HepG2 (cell line): ENCODE measurements at places on chromosomes 5 and 9.
A peak's percentile ranks its signal among the peaks of the same experiment; 100 is the strongest.

GRCh38 chr5:37111426-37112382 lies 137.5 kb downstream of the CPLANE1 start:
- H3K4me3 ChIP-seq, result no peak overlapping the region
- DNase-seq, result no peak
- H3K27ac ChIP-seq, result no peak overlapping the region
- no peaks in the 10 kb centered on the region for H3K27me3 ChIP-seq

GRCh38 chr5:107570805-107571531 lies 99.8 kb downstream of the EFNA5 start:
- H3K4me3 ChIP-seq, result no peak overlapping the region
- peaks cover 18% of the 10 kb centered on the region for H3K4me1 ChIP-seq
- no peaks in the 10 kb centered on the region; the same call in 2 of the 3 replicates for H3K27me3 ChIP-seq
- DNase-seq, result peak; percentile 2

GRCh38 chr9:8725635-8726034 lies 926.1 kb upstream of the DMAC1 start:
- no peak overlapping the region for H3K27ac ChIP-seq
- no peaks in the 10 kb centered on the region for H3K4me1 ChIP-seq

DNA sequence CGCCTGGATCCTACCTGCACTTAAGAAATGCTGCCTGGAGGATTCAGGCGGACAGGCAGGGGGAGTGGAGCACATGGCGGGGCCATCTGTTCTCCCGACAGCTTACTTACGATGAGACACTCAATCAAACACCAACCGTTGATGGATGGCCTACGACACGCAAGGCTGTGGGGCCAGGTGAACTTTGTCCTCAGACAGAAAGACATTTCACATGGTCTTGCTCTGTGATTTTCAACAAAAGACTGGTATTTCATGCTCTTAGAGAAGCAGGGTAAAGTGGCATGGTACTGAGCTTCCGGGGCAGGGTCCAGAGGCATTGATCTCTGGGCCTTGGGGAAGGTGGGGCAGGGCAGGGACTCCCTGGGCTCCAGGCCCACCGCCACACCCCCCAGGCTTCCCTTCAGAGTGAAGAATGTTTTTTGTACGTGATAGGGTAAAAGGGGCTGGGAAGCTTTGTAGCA lies 9.1 kb upstream of the OLFM1 start:
- no peak overlapping the region for H3K27ac ChIP-seq
- H3K36me3 ChIP-seq, result no peaks in the 10 kb centered on the region
- no peak overlapping the region for H3K4me3 ChIP-seq
- peaks cover 72% of the 10 kb centered on the region for H3K27me3 ChIP-seq

DNA sequence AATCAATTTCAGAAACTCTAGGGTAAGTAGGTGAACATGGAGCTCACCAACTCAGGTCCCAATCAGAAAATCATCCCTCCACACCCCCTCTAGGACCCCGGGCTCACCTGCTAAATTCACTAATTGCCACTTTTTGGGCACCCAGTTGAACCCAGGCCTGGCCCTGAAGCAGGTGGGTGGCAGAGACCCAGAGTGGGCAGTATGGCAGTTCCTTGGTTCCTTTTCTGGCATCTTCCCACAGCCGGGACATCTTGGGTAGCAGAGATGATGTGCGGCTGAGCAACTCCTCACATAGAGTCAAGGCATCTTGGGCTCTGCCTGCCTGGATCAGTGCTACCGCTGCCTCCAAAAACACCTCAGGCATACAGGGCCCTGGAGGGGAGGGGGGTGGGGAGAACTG lies 2.9 kb upstream of the VCP start:
- H3K4me3 ChIP-seq, result no peak overlapping the region
- H3K27ac ChIP-seq, result no peak overlapping the region
- no peak for DNase-seq
- H3K4me1 ChIP-seq, result peaks cover 35% of the 10 kb centered on the region
- H3K36me3 ChIP-seq, result peaks cover 21% of the 10 kb centered on the region; the same call in 2 of the 3 replicates

DNA sequence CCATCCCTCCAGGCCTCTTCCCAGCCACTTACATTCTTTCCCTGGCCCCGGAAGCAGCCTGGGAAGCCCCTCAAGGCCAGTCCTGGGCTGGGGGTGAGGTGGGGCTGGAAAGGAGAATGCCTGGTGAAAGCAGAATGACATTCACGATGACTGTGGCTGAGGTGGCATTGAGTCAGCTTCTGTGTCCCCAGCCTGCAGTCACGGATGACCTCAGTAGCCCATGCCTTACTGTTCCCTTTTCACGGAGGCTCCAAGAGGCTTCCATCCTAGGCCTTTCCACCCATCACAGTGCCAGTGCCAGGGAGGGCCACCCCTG lies 2.7 kb downstream of the PRDM12 start:
- no peak overlapping the region for H3K4me3 ChIP-seq
- H3K27ac ChIP-seq, result no peak overlapping the region
- no peaks in the 10 kb centered on the region for H3K36me3 ChIP-seq

DNA sequence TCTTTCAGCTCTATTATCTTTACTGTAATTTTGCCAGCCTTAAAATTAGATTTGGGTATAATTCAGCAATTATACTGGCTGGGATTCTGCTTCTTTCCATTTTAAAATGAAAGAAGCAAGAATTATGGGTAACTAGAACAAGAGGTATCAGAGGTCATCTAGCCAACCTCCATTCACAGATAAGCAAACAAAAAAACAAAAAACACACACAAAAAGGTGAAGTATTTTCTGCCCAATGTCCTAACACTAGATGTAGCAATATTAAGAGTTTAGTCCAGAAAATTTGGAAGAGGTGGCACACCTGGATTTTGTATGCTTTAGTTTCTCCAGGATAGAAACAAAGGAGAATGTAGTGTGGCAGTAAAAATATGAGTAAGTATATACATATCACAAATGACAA lies 68.1 kb upstream of the ANXA1 start:
- no peaks in the 10 kb centered on the region for H3K27me3 ChIP-seq
- no peak for DNase-seq
- no peak overlapping the region for H3K4me3 ChIP-seq
- H3K4me1 ChIP-seq, result peaks cover 6% of the 10 kb centered on the region
- no peak overlapping the region for H3K27ac ChIP-seq

- H3K36me3 ChIP-seq, result no peaks in the 10 kb centered on the region
- H3K4me1 ChIP-seq, result no peaks in the 10 kb centered on the region
- DNase-seq, result no peak
- no peaks in the 10 kb centered on the region for H3K27me3 ChIP-seq
Observed at GRCh38 chr9:28378231-28378630, 805.0 kb upstream of the C9orf72 start.
